ENCODE measurements at places on chromosomes 3 and 15.

DNA sequence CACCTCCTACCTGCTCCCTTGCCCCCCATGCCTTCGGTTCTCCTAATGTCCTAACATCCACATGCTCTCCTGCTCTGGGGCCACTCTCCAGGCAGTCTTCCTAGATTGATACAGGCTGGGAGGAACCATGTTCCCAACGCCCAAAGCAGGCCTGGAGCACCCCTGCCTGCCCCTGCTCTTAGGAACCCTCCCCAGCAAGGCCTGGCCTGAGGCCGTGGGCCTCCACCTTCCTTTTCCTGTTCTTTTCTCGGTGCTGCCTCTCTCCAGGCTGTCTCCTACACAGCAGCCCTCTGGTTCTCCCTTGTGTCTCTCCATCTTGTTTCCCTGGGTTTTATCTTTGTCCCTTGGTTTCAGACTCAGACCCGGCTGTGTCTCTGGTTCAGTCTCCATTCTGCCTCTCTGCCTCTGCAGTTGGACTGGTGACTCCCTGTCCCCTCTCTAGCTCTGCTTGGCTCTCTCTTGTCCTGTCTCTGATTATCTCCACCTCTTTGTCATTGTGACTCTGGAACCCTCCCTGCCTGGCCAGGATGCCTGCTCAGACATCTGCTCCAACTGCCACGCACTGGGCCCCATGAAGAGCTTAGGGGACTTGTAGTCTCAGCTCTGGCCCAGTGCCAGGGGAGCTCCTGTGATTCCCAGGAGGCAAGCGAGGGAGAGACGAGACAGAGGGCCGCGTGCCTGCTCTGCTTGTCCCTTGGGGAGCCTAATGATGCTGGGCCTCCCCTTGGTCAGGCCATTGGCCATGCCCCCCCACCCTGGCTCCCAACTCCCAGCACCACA is 26.0 kb upstream of the RPL29 start:
- no peak for DNase-seq

DNA sequence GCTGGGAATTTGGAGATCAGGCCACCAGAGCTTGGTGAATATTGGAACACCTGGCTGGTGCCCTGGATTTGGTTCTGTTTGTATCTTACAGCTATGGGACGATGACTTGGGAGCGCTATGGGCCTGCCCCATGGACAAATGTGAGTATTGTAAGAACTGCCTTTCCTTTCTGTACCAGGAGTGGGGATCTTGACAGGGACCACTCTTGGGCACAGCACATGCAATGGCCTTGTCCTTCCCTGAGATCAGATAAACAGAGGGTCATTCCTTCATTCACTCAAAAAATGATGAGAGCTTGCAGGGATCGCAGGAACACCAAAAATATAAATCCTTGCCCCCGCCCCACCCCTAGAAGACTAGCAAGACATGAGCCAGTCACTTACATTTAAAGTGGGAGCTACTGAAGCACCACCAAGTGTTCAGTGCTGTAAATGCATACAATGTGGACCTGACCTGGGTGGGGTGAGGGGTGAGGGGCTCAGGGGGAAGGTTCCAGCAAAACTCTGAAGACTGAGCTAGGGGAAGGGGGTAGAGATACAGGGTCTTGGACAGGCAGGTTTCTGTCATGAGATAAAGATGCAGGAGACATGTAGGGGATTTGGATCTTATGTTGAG is 2.7 kb upstream of the CRELD1 start:
- no peak for DNase-seq

DNA sequence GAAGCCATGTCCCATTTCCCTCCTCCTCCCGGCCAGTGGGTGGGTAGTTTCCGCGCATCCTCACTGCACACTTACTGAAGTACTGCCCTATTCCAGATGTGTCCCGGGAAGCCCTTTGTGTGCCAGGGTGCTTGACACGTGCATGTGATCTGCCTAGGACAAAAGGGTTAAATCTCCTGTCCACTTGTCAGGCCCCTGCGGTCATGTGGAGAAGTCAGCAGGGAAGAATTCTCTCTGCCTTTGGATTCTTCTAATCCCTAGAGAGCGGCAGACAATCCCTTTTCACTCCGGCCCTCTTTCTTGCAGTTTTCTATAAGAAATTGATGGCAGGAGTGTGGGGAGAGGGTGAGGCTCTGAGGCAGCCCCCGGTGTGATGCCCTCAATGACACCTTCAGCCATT is 19.8 kb downstream of the ST8SIA2 start:
- no peak for DNase-seq

GRCh38 chr15:66658855-66659254 is 43.2 kb upstream of the SMAD6 start:
- no peak for DNase-seq

DNA sequence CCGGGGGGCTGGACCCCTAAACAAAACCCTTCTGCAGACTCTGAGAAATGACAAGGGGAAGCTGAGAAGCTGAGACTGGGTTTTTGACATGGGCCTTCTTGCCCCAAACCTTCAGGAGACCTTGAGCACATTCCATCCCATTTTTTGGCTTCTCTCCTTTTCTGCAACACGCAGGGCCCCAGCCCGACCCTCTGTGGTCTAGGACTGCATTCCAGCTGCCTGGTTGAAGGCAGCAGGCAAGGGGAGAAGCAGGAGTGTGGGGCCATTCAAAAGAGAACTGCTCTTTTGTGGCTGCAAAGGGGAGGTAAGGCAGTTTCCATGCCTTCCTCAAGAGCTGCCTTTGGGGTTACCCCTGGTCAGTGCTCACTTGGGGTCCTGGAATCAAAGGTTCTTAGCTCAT is 263.0 kb downstream of the TLE3 start:
- DNase-seq: no peak

DNA sequence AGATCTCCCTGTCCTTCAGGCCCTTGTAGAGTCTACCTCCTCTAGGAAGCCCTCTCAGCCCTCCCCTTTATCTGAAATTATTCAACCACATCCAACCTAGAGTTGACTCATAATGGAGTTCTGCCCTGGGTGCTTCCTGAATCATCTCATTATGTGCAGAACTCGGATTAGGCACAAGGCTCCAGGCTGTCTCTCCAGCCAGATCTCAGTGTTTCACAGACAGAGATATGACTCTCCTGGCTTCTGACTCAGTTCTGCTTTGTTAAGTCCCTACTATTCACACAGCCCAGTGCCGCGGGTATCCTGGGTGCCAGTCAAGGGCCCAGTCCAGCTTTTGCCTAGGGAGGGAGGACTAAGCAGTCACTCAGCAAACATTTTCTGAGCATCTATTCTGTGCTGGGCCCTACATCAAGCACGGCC is 9.3 kb downstream of the STRA6 start:
- DNase-seq: no peak
